ENCODE measurements at places on chromosomes 12 and 14. TPM values are rescaled to one million over a fixed set of nuclear protein-coding genes. Genes with fewer than 3 reads are reported as not detected.

- DNase-seq = no peak
These were observed 284.2 kb upstream of the ATP2B1 start for GRCh38 chr12:89992668-89993451.

GRCh38 chr14:54738009-54738408, 164.6 kb downstream of the GCH1 start:
- no peak for DNase-seq

RIMBP2 gene
- not detected for total RNA-seq

DNA sequence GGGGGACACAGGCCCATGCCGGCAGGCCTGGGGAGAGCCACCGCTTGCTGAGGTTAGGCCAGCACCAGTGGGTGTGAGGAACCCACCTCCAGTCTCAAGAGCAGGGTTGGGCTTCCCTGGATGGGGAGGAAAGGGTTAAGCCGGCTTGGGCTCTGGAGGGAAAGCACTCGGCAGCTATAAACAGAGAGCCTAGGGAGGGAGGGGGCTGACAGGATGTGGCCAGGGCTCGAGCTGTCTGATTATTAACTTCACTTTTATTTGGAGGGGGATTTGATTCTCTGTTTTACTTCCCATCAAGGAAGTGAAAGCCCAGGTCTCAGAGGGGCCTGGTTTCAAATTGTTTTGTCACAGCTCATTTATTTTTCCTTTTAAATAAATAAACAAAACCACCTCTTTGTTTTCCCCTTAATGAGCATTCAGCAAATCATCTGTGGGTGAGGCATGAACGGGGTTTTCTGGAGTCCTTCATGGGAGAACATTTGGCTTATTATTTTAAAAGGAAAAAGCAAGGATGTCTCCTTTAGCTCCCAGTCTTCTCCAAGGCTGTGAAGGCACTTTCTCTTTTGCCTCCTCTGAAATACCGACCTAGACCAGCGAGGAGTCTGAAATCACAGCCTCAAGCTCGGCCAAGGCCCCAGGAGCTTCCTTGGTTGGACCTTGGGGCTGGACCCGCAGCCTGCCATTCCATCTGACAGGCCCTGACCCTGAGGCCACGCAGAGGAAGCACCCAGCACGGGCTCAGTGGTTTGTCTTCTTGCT, 21.9 kb upstream of the ZFP36L1 start:
- DNase-seq = peak; percentile 62

PLA2G1B gene
- total RNA-seq = not detected

SIX6 gene
- not detected for total RNA-seq
